ENCODE measurements at places on chromosomes 6 and 20.

- no peak for DNase-seq
These were observed 113.6 kb downstream of the ARID1B start for GRCh38 chr6:156890627-156891314.

DNA sequence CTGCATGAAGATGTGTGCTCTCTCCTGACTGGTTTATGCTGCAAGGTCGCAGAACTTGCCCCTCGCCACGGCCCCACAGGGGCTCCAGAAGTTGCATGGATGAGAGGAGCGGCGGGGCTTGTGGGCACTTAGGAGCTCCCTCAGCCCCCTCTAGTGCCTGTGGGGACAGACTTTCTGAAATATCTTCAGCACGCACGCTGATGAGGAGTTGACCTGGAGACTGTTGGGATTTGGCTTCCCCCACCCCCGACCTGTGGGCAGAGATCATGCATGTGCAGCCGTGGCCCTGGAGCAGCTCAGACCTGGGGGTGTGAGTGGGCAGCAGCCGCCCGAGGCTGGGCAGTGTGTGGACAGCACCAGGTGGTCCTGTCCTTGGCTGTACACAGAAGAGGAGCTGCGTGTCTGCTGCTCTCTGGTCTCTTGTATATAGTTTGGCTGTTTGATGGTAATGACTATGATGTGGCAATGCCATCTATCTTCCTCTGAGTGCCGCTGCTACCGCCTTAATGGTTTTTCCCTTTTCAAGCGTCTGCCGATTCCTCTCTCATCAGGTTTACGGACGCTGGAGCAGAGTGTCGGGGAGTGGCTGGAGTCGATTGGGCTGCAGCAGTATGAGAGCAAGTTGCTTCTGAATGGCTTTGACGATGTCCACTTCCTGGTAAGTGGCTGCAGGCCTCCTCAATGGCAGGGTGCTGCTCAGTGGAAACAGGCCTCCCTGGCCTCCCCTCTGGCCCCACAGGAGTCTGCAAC lies 81.4 kb downstream of the TCP11 start:
- DNase-seq: no peak

DNA sequence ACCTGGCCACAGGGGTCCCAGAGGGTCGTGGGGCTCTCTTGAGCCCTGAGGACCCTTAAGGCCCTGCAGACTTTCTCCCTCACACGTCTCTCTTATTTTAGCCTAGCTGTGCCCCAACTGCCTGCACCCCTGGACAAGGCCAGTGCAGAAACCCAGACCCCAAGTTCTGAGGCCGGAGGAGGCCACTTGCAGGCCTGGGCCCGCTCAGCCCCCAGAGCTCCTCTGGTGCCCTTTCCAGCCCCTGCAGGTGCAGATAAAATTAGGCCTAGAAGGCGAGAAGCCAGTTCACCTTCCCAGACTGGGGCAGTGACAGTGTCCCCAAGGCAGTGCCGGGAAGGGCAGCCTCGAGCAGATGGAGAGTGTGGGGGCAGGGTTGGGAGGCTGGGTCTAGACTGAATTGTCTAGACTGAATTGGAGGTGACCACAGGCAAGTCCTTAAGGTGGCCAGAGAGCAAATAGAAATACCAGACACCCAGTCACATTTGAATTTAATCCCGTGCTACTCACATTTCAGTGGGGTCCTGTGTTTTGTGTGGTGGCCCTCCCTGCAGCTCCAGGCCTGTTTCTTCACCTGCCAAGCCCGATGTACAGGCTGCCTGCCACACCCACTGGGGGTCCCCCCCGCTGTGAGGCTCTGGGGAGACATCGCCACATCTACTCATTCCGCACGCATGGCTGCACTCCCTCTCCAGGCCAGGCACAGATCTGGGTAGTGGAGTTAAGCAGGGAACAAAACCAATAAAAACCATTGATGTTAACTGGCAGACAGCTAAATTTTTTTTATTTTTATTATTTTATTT lies 8.6 kb upstream of the IP6K3 start:
- DNase-seq: no peak

DNA sequence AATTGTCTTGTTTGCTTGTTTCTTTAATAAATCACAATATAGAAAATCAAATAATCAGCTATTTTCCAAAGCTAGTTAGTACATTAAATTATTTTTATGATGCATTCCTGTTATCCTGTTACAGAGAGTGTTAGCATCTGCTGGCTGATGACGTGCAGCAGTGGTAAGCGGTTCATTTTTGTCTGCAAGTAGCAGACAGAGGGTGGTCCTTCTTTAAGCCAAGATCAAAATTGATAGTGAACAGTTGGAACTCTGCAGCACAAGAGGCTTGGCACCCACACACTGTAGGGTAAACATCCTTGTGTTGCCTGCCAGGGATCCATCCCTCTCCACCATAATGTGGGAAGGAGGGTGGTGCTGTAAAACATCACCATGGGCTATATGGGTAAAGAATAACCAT lies 158.3 kb downstream of the FRK start:
- no peak for DNase-seq

GRCh38 chr20:6121504-6121903 lies 1.3 kb downstream of the FERMT1 start:
- DNase-seq: no peak

DNA sequence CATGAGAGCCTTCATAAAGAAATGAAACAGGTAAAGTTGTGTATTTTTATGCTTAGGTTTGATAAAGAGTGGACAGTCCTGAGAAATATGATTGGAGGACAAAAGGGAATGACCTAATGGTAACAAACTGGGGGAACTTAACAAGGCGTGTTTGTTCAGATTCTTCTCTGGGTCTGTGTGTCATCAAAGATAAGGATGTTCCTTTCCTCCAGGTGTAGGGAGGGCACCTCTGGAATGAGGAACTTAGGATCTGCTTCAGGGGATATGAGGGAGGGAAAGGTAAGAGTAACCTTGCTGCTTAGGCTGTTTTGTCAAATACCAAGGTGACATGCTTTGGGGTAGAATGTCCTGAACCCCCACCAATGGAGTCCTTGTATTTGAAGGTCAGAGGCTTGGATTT lies 291.9 kb downstream of the KCNQ5 start:
- no peak for DNase-seq

DNA sequence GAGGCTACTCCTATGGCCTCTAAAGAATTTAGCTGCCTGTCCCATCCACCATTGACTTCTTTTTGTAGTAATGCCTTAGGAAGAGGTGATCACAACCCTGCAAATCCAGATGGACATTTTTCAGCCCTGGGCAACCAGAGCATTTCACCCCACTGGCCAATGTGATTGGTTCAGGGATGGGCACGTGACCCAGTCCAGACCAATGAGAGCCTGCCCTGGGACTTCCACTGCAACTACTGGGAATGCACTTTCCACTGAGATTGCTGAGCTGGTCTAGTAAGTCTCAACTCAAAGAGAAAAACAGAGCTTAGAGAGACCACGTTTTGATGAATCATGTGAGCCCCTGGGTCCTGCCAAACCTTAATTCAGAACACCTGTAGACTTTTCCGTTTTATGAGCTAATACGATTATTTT lies 8.9 kb upstream of the UBE2V1 start:
- no peak for DNase-seq

GRCh38 chr6:30047220-30047619 lies 13.8 kb upstream of the POLR1H start:
- DNase-seq: no peak

GRCh38 chr6:14429396-14429795 lies 311.8 kb downstream of the CD83 start:
- no peak for DNase-seq

DNA sequence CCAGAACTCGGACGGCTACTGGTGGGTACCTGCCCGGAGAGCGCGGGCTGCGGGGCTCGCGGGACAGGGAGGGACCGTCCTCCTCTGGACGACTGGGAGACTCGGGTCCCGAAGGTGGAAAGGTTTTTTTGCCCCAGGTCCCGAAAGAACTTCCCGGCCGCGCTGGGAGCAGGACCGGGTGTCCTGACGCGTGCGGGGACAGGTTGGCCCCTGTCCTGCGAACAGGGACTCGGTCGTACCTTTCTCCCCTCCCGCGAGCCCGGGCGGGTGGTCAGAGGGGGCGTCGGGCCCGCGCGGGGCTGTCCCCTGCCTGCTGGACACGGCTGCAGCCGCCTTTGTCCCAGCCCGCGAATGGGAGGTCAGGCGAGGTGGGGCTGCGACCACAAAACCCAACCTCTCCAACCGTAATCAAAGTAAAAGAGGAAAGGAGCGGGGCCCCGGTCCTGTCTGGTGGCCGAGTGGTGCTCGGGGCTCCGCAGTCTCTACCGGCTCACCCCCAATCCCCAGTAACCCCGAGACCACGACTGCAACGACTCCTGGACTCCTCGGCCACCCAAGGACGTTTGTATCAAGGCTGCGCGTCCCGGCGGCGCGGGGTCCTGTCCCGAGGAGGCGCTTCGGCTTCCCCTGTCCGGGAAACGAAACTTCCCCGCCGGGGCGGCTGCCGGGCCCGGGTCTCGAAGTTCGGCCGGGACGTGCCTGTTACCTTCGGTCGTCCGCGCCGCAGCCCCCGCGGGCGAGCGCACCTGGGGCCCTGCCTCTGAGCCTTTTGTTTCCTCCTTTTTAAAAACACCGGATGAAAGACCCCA lies 798 bp downstream of the DSP start:
- no peak for DNase-seq

GRCh38 chr6:3857468-3858456 lies 8.6 kb downstream of the FAM50B start:
- DNase-seq: no peak

- DNase-seq: no peak
These were observed 255.4 kb downstream of the OGFRL1 start for GRCh38 chr6:71544028-71544427.

DNA sequence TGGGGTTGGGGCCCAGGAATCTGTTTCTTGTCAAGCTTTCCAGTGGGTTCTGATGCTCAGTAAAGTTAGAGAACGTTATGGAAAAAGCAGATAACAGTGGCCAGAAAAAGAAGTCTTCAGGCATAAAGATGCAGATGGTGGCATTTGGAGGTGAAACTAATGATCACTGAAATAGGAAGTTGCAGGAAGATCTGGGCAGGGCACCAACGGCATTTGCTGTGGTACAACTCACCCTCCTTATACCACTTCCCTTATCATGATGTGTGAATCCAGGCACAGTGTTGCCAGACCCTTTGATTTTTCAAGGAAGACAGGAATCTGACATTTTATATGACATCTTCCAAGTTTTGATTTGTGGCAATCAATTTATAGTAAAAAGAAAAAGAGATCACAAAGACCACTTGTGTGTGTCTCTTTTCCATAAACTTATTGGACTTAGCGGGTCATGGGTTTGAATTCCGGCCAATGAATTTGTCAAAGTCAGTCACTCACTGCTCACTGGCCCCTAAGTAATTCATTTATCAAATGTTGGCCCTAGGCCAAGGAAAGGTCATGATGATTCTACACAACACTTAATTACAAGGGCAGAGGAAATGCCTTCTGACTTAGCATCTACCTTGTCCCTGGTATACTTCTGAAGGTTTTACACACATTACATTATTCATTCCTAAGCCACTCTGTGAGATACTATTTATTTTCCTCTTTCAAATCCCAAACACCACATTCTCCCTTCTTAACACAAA lies 37.6 kb downstream of the LAMP5 start:
- no peak for DNase-seq

DNA sequence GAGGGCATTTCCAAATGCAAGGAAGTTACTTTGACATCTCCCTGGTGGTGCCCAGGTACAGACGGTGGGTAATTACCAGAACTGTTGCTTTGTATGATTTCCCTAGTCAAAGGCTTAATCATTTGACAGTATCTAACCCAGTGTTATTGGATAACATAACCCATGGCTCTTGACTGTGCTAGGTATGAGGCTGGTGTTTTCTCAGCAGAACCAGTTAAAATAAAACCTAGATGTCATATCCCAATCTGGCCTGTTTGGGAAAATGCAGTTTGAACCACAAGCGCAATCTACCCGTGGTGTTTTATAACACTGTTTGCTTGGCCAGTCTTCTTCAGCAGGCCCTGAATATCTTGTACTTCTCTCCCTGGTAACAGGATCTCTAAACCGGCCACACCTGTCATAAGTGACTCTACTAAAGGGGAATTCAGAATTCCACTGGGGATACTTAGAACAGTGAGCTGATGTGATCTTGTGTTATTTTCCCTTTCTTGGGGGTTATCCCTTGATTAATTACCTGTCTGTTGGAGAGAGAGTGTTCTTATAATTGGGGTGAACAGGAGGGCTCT lies 32.8 kb downstream of the PPP1R14C start:
- no peak for DNase-seq

DNA sequence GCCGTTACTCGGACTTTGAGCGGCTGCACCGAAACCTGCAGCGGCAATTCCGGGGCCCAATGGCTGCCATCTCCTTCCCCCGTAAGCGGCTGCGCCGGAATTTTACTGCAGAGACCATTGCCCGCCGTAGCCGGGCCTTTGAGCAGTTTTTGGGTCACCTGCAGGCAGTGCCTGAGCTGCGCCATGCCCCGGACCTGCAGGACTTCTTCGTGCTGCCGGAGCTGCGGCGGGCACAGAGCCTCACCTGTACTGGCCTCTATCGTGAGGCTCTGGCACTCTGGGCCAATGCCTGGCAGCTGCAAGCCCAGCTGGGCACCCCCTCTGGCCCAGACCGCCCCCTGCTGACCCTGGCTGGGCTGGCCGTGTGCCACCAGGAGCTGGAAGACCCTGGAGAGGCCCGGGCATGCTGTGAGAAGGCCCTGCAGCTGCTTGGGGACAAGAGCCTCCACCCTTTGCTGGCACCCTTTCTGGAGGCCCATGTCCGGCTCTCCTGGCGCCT lies 7.2 kb downstream of the SNX21 start:
- no peak for DNase-seq

DNA sequence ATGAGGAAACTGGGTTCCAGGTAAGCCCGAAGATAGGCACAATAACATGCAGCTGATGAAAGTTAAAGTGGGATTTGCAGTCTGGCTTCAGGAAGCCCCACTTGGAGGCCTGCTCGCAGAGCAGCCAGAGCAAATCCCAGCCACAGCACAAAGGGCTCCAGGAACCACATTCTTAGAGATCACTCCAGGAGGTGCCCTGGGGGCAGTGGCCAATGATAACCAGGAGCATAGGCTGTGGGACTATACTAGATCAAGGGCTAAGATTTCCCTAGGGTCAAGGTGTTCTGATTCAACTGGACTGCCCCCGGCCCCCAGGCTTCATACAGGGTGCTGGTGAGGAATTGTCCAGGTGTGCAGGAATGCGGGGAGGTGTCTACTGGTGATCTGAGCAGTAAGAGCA lies 133.9 kb upstream of the PTPRT start:
- no peak for DNase-seq

GRCh38 chr6:106279179-106279578 lies 46.4 kb downstream of the ATG5 start:
- no peak for DNase-seq
